T-cell (primary cell): ENCODE measurements at places on chromosomes 6 and 20. TPM values are rescaled to one million over a fixed set of nuclear protein-coding genes. Genes with fewer than 3 reads are reported as not detected.

DNA sequence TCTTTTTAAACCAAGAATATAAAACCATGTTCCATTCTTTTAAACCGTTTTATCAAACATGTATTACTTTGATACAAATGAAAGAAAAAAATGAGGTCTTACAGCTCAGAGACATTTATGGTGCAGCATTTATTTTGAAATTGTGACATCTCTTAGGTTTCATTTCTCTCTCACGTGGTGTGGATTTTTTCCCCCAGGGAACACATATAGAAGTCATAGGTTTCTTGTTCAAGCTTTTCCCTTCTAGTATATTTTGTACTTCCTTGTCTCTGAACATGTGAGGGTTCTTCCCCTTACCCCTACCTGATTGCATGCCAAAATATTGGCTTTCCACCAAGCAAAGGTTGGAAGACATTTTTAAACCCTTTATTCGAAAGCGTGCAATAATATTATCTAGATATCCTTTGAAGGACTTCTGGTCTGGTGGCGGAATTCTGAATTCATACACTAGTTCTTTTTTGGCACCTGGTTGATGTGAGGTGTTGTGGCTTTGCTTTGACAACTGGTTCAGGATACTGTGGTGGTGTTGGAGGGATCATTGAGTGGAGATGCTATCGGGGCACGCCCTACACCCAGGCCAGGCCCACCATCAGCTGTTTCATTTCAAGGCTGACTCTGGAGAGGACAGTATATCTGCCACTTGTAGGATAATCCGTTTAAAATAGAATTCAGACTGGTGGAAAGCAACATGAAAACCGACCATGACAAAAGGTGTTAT lies 5.6 kb upstream of the FAM50B start:
- H3K4me3 ChIP-seq = no peak overlapping the region
- peaks cover 12% of the 10 kb centered on the region for H3K4me1 ChIP-seq
- DNase-seq = no peak
- no peaks in the 10 kb centered on the region for H3K36me3 ChIP-seq
- H3K27ac ChIP-seq = no peak overlapping the region

GRCh38 chr20:46307999-46308257 lies 370 bp downstream of the CDH22 start:
- H3K27ac ChIP-seq = no peak overlapping the region
- peak overlapping the region; percentile 52 for H3K4me3 ChIP-seq
- H3K4me1 ChIP-seq = peaks cover 23% of the 10 kb centered on the region

RAB32 gene
- total RNA-seq = 0.40 TPM

GRCh38 chr6:98894810-98895209 lies 52.9 kb downstream of the FBXL4 start:
- H3K4me3 ChIP-seq = no peak overlapping the region
- no peak overlapping the region for H3K27ac ChIP-seq
- no peaks in the 10 kb centered on the region for H3K4me1 ChIP-seq
- DNase-seq = no peak

SLC17A5 gene
- 7.1 TPM for total RNA-seq

SRMS gene
- not detected for total RNA-seq

DNA sequence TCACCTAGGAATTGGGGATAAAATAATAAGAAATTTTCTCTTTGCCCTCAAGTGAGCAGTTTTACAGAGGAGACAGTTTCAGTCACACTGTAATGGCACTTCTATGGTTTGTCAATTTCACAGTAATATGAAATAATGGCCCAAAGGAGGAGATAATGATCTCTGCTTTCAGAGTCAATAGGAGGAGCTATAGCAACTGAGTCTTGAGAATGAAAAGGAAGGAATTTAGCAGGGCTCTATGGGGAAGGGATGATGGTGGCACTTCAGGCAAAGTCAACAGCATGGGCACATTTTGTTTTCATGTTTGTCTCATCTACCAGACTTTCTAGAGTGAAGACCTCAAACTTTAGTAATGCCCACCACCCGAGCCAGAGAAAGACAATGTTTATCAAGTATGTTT lies 138.3 kb upstream of the HMGN3 start:
- H3K27me3 ChIP-seq = no peaks in the 10 kb centered on the region
- H3K4me1 ChIP-seq = no peaks in the 10 kb centered on the region

SOX18 gene
- total RNA-seq = not detected

MOXD1 gene
- total RNA-seq = not detected

GRCh38 chr6:29510746-29511300 lies 23.1 kb upstream of the MAS1L start:
- no peaks in the 10 kb centered on the region for H3K36me3 ChIP-seq
- no peak overlapping the region for H3K4me3 ChIP-seq
- H3K4me1 ChIP-seq = no peaks in the 10 kb centered on the region
- DNase-seq = no peak
- no peaks in the 10 kb centered on the region for H3K27me3 ChIP-seq

GMNN gene
- 5.9 TPM for total RNA-seq

- no peaks in the 10 kb centered on the region for H3K27me3 ChIP-seq
- no peak overlapping the region for H3K27ac ChIP-seq
- no peak for DNase-seq
- H3K4me3 ChIP-seq = no peak overlapping the region
- H3K4me1 ChIP-seq = no peaks in the 10 kb centered on the region
Observed at GRCh38 chr6:36364669-36365479, 22.6 kb downstream of the ETV7 start.

GRCh38 chr20:37838769-37839431 lies 64.0 kb upstream of the VSTM2L start:
- H3K27ac ChIP-seq = no peak overlapping the region
- no peaks in the 10 kb centered on the region for H3K27me3 ChIP-seq
- DNase-seq = no peak
- no peaks in the 10 kb centered on the region for H3K4me1 ChIP-seq

GRCh38 chr6:12761376-12762115 lies 45.0 kb downstream of the PHACTR1 start:
- no peak for DNase-seq
- H3K36me3 ChIP-seq = no peaks in the 10 kb centered on the region
- no peak overlapping the region for H3K27ac ChIP-seq
- H3K4me3 ChIP-seq = no peak overlapping the region

DPPA5 gene
- total RNA-seq = not detected

NKX2-2 gene
- total RNA-seq = not detected

GRCh38 chr6:41226752-41227151 lies 1.4 kb upstream of the TREML4 start:
- no peaks in the 10 kb centered on the region for H3K36me3 ChIP-seq
- no peaks in the 10 kb centered on the region for H3K4me1 ChIP-seq
- H3K4me3 ChIP-seq = no peak overlapping the region
- peaks cover 25% of the 10 kb centered on the region for H3K27me3 ChIP-seq
- no peak overlapping the region for H3K27ac ChIP-seq

DNA sequence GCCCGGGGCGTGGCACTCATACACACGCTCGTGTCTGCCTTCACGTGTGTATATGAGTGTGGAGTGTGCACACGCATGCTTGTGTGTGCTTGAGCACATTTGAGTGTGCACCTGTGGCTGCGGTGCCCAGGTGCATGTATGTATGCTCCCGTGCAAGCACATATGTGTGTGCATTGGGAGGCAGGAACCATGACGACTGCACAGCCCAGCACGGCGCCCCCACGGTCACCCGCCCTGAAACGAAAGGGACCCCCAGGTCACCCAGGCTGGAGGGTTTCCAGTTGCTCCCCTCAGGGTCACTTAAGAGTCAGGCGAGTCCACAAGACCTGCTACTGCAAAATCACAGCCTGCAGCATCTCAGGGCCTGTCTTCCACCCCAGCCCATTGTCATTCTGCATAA lies 94.7 kb downstream of the YTHDF1 start:
- no peak for DNase-seq
- no peaks in the 10 kb centered on the region for H3K4me1 ChIP-seq
- H3K27me3 ChIP-seq = no peaks in the 10 kb centered on the region
- H3K27ac ChIP-seq = no peak overlapping the region
- no peaks in the 10 kb centered on the region for H3K36me3 ChIP-seq

GRCh38 chr6:130944486-130944885 lies 117.3 kb downstream of the SMLR1 start:
- H3K27me3 ChIP-seq = no peaks in the 10 kb centered on the region
- DNase-seq = no peak
- H3K4me1 ChIP-seq = no peaks in the 10 kb centered on the region
- no peak overlapping the region for H3K4me3 ChIP-seq
- no peak overlapping the region for H3K27ac ChIP-seq
- no peaks in the 10 kb centered on the region for H3K36me3 ChIP-seq

RNF182 gene
- 0.49 TPM for total RNA-seq

GRCh38 chr6:401994-402640 lies 10.6 kb downstream of the IRF4 start:
- DNase-seq = no peak
- H3K4me1 ChIP-seq = peaks cover 25% of the 10 kb centered on the region
- no peak overlapping the region for H3K4me3 ChIP-seq
- H3K36me3 ChIP-seq = peaks cover 7% of the 10 kb centered on the region

VSTM2L gene
- total RNA-seq = not detected

- no peak for DNase-seq
- H3K4me1 ChIP-seq = no peaks in the 10 kb centered on the region
- H3K27me3 ChIP-seq = no peaks in the 10 kb centered on the region
- no peaks in the 10 kb centered on the region for H3K36me3 ChIP-seq
Observed at GRCh38 chr6:55666037-55666436, 87.0 kb upstream of the HMGCLL1 start.

GRCh38 chr20:33305589-33306057 lies 22.6 kb downstream of the BPIFB1 start:
- no peak overlapping the region for H3K27ac ChIP-seq
- H3K36me3 ChIP-seq = no peaks in the 10 kb centered on the region
- no peaks in the 10 kb centered on the region for H3K4me1 ChIP-seq
- peaks cover 2% of the 10 kb centered on the region for H3K27me3 ChIP-seq

DNA sequence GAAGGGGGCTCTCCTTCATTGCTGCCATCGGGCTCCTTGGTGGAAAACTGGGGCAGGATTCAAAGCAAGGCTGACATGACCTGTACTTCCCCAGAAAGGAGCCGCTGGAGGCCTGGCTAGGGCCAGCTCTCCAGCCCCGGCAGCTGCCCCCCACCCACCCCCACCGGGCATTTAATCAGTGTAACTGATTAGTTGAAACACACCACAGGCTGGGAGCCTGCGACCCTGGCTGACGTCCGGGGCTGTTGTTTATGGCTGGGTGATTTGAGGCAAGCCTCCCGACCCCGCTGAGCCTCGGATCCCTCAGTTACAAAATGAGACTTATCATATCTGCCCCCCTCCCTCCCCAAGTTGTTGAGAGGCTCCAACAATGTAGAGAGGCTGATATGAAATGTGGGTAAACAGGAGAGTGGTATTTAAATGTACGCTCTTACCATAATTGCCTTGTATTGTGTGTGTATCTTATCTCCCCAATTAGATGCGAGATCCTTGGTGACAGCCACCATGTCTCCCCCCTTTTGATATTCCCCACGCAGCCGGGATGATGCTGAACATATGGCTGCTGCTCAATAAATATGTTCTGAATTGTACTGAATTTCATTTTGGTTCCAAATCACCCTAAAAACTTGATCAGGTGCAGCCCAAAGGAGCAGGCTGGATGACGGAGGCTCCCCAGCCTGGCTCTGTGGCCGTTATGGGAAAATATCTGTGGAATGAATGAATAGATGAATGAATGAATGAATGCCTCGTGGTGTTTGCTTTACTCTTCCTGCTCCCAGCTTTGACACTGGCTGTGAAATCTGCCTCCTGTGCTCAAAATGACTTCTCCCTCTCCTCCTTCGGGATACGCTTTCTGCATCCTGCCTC lies 31.8 kb upstream of the APCDD1L start:
- H3K27me3 ChIP-seq = peaks cover 8% of the 10 kb centered on the region
- no peak overlapping the region for H3K27ac ChIP-seq
- DNase-seq = no peak
- no peaks in the 10 kb centered on the region for H3K4me1 ChIP-seq
- H3K4me3 ChIP-seq = no peak overlapping the region

DNA sequence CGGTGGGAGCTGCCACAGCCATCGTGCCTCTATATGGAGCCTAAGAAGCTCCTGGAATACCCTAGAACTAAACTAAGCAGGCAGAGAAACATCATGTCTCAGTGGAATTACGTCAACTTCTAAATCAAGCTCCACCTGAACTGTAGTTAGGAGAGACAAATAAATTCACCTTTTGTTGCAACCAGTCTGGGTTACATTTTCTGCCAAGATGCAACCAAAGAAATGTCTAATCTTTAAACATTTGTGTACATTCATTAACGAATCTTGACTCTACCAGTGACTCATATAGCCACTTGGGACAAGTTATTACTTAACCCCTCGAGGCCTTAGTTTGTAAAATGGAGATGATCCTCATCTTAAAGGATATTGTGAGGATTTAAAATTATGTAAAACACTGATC lies 8.9 kb downstream of the PTPRK start:
- H3K4me1 ChIP-seq = no peaks in the 10 kb centered on the region
- H3K27ac ChIP-seq = no peak overlapping the region
- no peaks in the 10 kb centered on the region for H3K36me3 ChIP-seq

MCCD1 gene
- not detected for total RNA-seq

DNA sequence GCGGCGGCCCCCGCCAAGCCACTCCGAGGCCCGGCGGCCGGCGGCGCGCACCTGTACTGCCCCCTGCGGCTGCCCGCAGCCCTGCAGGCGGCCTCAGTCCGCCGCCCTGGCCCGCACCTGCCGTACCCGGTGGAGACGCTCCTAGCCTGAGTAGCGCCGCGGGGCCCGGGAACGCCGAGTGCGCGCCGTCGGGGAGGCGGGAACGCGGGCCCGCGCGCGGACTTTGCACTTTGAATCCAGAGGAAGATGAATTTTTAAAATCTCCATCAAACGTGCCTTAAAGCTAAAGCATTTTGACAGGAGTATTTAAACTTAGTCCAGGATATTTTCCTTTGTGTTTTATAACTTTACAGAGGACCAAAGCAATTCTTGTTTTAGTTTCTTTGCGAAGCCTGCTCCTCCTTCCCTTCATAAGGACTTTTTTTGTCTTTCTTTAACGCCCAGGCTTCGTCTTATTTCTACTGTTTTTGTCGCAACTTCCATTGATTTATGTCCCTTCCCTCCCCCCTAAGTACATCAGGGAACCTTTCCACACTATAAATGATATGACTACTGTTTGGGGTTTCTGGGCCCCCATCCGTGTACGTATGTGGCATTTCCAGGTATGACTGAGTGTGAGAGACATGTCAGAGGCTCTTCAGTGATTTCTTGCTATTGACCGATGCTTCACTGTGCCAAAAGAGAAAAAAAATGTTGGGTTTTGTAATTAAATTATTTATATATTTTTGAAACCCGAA lies 2.0 kb downstream of the FOXQ1 start:
- no peak overlapping the region for H3K4me3 ChIP-seq
- H3K27ac ChIP-seq = no peak overlapping the region
- no peak for DNase-seq
- peaks cover 15% of the 10 kb centered on the region for H3K27me3 ChIP-seq

TXLNB gene
- total RNA-seq = 0.70 TPM

- H3K27me3 ChIP-seq = no peaks in the 10 kb centered on the region
- H3K27ac ChIP-seq = no peak overlapping the region
- DNase-seq = no peak
- no peak overlapping the region for H3K4me3 ChIP-seq
Observed at GRCh38 chr20:31864521-31865400, 5.6 kb downstream of the DUSP15 start.

GRCh38 chr6:143880412-143880811 lies 16.1 kb downstream of the ZC2HC1B start:
- H3K36me3 ChIP-seq = no peaks in the 10 kb centered on the region
- no peak overlapping the region for H3K4me3 ChIP-seq
- no peaks in the 10 kb centered on the region for H3K4me1 ChIP-seq
- no peak for DNase-seq

DEFB124 gene
- not detected for total RNA-seq

GRCh38 chr6:33107641-33108040 lies 31.9 kb downstream of the HLA-DPB1 start:
- H3K4me3 ChIP-seq = no peak overlapping the region
- no peaks in the 10 kb centered on the region for H3K27me3 ChIP-seq
- H3K4me1 ChIP-seq = no peaks in the 10 kb centered on the region
- no peak for DNase-seq

TRAPPC3L gene
- not detected for total RNA-seq

GNAS-AS1 gene
- total RNA-seq = 1.2 TPM
